ENCODE measurements at places on chromosomes 1 and 21. TPM values are rescaled to one million over a fixed set of nuclear protein-coding genes. Genes with fewer than 3 reads are reported as not detected.

FAM131C gene
- 6.1 TPM for total RNA-seq

C1orf87 gene
- total RNA-seq, result not detected

PTGFRN gene
- total RNA-seq, result 0.90 TPM

RNU1-1 gene
- 1,730 TPM for total RNA-seq

DNA sequence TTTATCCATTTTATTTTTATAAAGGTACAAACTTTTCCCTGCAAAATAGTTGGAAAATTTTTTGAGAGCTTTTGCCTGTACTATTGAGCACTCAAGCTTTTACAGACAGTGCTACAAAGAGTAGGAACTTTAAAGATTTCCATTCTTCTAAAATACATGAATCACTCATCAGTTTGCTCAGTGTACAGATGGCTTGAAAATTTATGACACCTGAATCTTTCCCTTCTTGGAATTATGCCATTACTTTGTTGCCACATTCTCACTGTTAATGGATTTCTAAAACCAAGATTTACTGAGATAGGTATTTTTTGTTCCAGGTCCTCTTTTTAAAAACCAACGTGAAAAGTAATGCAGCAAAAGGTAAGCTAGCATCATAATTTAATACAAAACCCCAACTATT, 76.0 kb downstream of the GPATCH2 start:
- H3K27me3 ChIP-seq, result no peaks in the 10 kb centered on the region
- H3K4me3 ChIP-seq, result no peak overlapping the region
- DNase-seq, result no peak
- no peak overlapping the region for H3K27ac ChIP-seq
- peaks cover 2% of the 10 kb centered on the region for H3K36me3 ChIP-seq

GRCh38 chr1:201708085-201708512, 120.9 kb upstream of the IPO9 start:
- H3K27ac ChIP-seq, result no peak overlapping the region
- H3K36me3 ChIP-seq, result no peaks in the 10 kb centered on the region
- no peak for DNase-seq
- no peaks in the 10 kb centered on the region for H3K4me1 ChIP-seq
- no peak overlapping the region for H3K4me3 ChIP-seq

DNA sequence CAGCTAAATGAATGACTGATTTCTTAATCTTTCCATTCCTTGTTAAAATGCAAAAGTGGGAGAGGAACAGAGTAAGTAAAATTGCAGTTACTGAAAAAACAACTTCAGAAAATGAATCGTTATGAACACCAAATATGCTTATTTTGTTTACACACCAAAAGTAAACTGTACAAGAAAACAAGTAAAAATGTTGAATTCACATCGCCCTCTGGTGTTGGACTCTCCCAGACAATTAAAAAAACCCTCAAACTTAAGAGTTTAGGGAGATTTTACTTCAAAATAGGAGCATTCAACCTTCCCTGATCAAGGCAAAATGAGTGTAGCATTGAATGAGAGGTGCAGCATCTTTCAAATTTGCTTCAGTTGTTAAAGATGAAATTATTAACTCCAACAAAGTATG, 19.4 kb upstream of the ESRRG start:
- no peaks in the 10 kb centered on the region for H3K27me3 ChIP-seq
- no peak overlapping the region for H3K27ac ChIP-seq
- H3K36me3 ChIP-seq, result no peaks in the 10 kb centered on the region
- no peaks in the 10 kb centered on the region for H3K4me1 ChIP-seq
- no peak for DNase-seq

- no peak for DNase-seq
- no peaks in the 10 kb centered on the region for H3K27me3 ChIP-seq
- peaks cover 25% of the 10 kb centered on the region for H3K36me3 ChIP-seq
- H3K27ac ChIP-seq, result no peak overlapping the region
- no peaks in the 10 kb centered on the region for H3K4me1 ChIP-seq
- no peak overlapping the region for H3K4me3 ChIP-seq
Observed at GRCh38 chr21:42550817-42551216, 37.2 kb downstream of the SLC37A1 start.

DNA sequence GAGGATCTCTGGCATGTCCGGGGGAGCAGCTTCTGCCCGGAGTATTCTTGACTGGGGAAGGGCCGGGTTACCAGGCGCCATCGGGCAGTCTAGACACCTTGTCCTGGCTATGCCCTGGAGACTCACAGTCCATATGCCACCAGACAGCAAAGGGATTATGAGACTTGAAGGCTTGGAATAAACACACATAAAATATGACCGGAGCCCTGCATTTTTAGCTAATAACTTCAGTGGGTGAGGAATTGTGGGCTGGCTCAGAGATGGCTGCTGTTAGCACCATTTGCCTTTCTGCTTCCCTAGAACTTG, 15.5 kb downstream of the NTPCR start:
- no peak overlapping the region for H3K27ac ChIP-seq
- H3K4me1 ChIP-seq, result peaks cover 36% of the 10 kb centered on the region
- H3K27me3 ChIP-seq, result no peaks in the 10 kb centered on the region
- DNase-seq, result no peak

- no peak for DNase-seq
- peaks cover 30% of the 10 kb centered on the region for H3K36me3 ChIP-seq
- no peak overlapping the region for H3K27ac ChIP-seq
- no peaks in the 10 kb centered on the region for H3K27me3 ChIP-seq
- peaks cover 5% of the 10 kb centered on the region for H3K4me1 ChIP-seq
Observed at GRCh38 chr1:89887270-89887669, 66.4 kb downstream of the LRRC8D start.

GRCh38 chr1:245306020-245306419, 151.2 kb downstream of the KIF26B start:
- H3K27ac ChIP-seq, result no peak overlapping the region
- H3K27me3 ChIP-seq, result peaks cover 1% of the 10 kb centered on the region
- no peak overlapping the region for H3K4me3 ChIP-seq
- peaks cover 8% of the 10 kb centered on the region for H3K4me1 ChIP-seq
- H3K36me3 ChIP-seq, result no peaks in the 10 kb centered on the region

DNA sequence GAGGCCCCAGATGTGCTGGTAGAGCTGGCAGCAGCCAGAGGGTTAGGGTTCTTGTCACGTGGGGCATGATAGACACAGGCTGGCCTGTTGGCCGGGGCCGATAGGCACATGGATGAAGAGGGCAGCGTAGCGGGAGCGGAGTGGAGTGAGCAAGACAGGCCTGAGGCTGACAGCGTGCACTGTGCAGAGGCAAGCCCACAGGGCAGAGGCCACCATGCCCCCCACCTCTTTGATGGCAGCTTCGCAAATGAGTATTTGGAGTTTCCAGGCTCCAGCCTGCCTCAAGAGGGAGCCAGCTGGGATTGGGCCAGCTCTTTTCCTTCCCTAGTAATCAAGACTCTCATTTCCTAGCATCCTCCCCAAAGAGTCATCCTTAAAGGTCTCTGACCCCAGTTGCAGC, 43.5 kb downstream of the TMCC2 start:
- DNase-seq, result no peak
- H3K4me1 ChIP-seq, result peaks cover 17% of the 10 kb centered on the region
- H3K4me3 ChIP-seq, result no peak overlapping the region
- H3K27ac ChIP-seq, result no peak overlapping the region
- no peaks in the 10 kb centered on the region for H3K36me3 ChIP-seq

DNA sequence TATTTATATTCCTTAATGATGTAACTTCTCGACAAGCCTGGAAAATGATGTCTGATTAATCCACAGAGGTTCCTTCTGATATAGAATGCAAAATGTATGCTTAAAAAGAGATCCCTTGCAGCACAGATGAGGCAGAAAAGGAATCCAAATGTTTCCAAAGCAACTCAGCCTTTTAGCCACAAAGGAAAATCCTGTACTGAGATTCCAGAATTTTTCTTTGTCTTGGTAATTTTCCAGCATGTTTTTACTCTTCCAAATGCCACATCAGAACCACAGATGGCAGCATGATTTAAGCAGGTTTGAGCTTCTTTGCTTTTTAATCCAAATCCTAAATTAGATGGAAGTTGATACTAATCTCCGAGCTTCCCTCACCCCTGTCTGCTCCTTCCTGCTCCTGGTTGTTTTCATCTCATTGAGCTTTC, 176.4 kb upstream of the PALMD start:
- no peaks in the 10 kb centered on the region for H3K4me1 ChIP-seq
- no peak overlapping the region for H3K4me3 ChIP-seq
- H3K36me3 ChIP-seq, result no peaks in the 10 kb centered on the region
- H3K27ac ChIP-seq, result no peak overlapping the region
- no peak for DNase-seq

DNA sequence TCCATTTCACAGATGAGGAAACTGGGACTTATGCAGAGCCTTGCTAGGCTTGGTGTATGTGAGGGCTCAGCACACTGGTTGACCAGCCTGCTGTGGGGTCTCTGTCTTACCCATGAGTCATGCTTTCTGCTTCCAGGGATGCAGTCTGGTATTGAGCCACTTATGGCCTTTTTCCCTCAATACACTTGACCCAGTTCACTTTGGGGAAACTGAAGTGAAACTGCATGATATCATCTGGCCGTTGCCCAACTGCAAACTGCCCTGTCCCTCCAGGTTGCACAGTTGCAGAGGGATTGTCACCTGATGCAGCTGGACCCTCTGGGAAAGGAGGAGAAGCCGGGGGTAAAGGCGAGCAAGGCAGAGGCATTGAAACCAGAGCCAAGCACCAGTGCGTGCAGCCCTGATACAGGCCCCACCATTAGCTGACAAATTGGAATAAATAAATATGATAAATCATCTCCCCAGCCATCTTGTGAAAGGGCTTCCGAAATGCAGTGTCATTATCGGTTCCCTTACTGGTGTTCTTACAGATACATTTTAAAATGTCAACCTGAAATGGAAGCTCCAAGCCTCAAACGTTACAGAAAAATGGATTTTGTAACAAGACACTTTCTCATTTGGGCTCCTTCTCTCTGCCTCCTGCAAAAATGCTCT, 39.3 kb upstream of the DUSP10 start:
- H3K27ac ChIP-seq, result no peak overlapping the region
- no peak overlapping the region for H3K4me3 ChIP-seq
- no peak for DNase-seq
- peaks cover 93% of the 10 kb centered on the region for H3K4me1 ChIP-seq
- peaks cover 9% of the 10 kb centered on the region for H3K36me3 ChIP-seq
- no peaks in the 10 kb centered on the region for H3K27me3 ChIP-seq

DNA sequence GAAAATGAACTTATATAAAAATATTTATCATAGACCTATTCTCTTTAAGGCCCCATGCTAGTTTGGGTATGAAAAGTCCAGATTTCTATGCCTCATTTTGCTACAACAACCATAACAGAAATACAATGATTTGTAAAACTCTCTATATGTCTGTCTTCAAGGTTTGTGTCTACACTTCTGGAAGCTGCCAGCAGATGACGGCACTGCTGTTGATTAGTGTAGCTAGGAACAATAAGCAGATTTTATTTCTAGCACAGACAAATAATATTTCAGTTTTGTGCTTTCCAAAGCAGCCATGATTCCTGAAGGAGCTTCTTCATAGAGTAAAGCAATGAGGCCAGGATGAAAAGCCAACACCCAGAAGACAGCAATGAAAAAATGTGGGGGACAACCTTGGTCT, 779.6 kb upstream of the ADGRL2 start:
- H3K27ac ChIP-seq, result no peak overlapping the region
- no peaks in the 10 kb centered on the region for H3K27me3 ChIP-seq
- no peak overlapping the region for H3K4me3 ChIP-seq
- H3K4me1 ChIP-seq, result no peaks in the 10 kb centered on the region
- DNase-seq, result no peak
- H3K36me3 ChIP-seq, result no peaks in the 10 kb centered on the region

DNA sequence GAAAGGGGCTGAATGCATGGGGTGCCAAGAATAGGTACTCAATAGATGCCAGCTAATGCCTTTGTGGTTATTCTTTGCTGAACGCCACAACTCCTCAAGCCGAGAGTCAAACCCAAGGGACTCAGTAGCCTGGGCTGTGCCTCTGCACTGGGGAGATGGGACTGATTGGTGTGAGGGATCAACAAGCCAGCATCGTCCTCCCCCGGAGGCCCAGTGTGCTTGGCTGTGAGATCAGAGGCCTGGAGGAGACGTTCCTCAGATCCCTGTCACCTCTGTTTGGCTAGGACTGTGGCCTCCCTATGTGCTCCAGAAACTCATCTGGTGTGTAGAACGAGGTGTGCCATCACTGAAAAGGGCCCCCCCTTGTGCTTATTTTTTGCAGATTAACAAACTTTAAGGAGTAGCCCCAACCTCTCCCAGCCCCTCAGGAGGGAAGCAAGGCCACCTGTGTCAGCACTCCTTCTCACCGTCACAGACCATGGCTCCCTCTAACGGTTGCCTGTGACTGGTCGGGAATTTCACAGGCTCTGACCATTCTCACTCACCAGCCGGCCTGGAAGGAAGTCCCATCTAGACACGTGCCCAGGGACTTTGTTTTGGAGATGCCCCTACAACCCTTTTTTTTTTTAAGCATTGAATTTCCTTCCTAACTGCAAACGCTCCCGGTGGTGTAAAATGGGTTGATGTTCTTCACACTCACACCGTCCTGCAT, 194.0 kb upstream of the VAMP3 start:
- no peak overlapping the region for H3K4me3 ChIP-seq
- no peaks in the 10 kb centered on the region for H3K27me3 ChIP-seq
- DNase-seq, result no peak
- H3K4me1 ChIP-seq, result no peaks in the 10 kb centered on the region

DNA sequence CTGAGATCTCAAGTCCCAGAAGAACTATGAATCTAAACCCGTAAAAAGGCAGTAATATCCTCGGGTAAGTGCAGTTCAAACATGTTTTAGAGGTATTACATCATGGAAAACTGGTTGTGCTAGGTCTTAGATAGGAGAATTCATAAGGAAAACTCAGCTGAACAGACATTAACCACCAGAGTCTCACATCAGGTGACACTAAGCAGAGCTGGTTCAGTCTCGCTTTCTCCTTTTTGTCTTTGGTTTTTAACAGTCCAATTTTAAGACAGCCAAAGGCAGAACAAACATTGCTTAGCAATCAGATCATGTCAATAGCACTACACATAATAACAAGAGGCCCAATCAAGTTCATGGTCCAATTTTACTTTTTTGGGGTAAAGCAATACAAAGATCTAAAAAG, 63.1 kb upstream of the MUTYH start:
- H3K36me3 ChIP-seq, result no peaks in the 10 kb centered on the region
- DNase-seq, result no peak
- H3K4me1 ChIP-seq, result no peaks in the 10 kb centered on the region
- no peaks in the 10 kb centered on the region for H3K27me3 ChIP-seq

GRCh38 chr1:205188596-205188995, 22.9 kb downstream of the DSTYK start:
- no peak overlapping the region for H3K27ac ChIP-seq
- H3K27me3 ChIP-seq, result no peaks in the 10 kb centered on the region
- H3K4me1 ChIP-seq, result peaks cover 72% of the 10 kb centered on the region
- no peak overlapping the region for H3K4me3 ChIP-seq

All from activated CD8-positive, alpha-beta T cell treated with anti-CD3 and anti-CD28 coated beads, Interleukin-2, amount 10 ng/mL, durations not matched to agents 7 days and 5 days (primary cell).